ENCODE measurements at places on chromosomes 6 and 20.

DNA sequence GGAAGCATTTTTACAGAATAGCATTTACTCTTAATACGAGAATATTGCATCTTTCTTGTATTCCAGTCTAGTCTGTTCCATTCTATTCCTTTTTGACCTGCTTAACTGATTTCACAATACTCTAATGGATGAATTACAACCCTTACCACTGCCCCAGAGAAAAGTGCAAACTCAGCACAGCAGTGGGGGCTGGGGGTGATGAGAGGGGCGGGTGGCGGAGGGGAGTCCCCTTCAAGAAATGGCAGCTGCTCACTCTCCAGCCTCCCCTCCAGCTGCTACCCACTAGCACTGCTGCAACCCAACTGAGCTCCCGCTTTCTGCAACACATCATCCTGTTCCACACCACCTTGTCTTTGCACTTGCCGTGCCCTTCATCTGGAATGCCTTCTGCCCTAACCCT lies 30.1 kb downstream of the PIM1 start:
- DNase-seq, result no peak

GRCh38 chr6:13328875-13329183 lies 492 bp upstream of the TBC1D7 start:
- no peak for DNase-seq

- DNase-seq, result no peak
Measured at GRCh38 chr6:3579652-3580175, 122.9 kb upstream of the SLC22A23 start.

DNA sequence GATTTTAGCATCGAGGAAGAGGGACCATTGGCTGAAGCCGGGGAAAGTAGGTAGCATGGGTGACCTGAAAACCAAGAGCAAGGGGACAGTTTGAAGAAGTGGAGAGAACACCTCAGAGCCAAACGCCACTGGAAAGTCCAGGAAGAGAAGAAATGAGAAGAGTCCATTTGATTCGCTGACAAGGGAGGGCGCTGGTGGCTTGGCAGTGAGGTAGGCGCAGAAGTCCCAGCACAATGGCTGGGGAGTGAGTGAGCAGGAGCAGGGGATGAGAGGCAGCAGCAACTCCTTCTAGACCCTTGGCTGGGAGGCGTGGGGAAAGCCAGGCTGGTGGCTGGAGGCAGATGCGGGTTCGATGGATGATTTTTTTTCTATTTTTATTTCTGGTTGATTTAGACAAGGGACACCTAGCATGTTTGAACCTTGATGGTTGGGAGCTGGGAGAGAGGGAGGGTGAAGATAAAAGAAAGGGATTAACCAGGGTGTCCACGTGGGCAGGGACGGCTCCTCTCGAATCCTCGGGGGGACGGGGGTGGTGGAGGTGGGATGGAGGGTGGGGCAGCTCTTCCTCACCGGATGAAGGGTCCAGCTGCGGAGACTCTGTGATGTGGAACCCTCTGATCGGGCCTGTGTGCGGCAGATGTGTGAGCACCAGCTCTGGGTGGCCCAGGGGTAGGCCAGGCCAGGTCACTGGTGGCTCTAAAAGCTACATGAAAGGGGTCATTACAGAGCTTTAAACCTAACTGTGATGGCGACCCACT lies 164.2 kb downstream of the NFATC2 start:
- DNase-seq, result no peak

GRCh38 chr6:25085756-25086155 lies 150.0 kb upstream of the RIPOR2 start:
- DNase-seq, result no peak

- no peak for DNase-seq
Measured at GRCh38 chr6:33790379-33790778, 1.4 kb upstream of the LEMD2 start.

DNA sequence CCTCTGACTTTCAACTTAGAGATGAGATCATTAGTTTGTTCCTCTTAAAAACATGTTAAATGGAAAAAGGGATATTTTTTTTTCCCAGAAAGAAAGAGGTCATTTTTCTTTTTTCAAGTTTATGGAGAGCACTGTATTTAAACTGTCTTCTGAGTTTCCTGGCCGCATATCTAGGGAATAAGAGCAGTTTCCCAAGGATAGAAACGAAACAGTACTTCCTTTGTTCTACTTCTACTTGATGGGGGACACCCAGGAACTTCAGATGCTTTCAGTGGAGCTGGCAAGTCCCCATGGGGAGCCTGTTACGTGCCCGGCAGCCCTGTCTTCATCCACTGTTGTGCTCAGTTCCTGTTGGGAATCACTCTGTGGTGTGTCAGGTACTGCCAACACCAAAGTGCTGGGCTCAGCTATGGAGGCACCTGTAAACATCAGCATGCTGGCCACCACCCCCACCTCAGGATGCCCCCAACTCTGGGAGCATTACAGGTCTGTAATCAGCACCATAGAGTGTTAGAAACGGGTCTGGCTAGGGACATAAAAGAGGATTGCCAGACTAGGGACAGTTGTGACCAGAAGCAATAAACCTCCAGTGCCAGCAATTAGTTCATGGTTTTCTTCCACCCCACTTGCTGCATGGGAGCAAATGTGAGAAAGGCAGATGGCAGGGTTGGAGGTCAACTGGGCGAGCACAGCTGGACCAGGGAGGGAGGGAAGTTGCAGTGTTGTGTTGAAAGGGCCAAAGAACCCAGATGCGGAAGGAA lies 221.7 kb upstream of the ECI2 start:
- DNase-seq, result no peak

- DNase-seq, result no peak
Measured at GRCh38 chr6:100235631-100236030, 229.1 kb downstream of the SIM1 start.

DNA sequence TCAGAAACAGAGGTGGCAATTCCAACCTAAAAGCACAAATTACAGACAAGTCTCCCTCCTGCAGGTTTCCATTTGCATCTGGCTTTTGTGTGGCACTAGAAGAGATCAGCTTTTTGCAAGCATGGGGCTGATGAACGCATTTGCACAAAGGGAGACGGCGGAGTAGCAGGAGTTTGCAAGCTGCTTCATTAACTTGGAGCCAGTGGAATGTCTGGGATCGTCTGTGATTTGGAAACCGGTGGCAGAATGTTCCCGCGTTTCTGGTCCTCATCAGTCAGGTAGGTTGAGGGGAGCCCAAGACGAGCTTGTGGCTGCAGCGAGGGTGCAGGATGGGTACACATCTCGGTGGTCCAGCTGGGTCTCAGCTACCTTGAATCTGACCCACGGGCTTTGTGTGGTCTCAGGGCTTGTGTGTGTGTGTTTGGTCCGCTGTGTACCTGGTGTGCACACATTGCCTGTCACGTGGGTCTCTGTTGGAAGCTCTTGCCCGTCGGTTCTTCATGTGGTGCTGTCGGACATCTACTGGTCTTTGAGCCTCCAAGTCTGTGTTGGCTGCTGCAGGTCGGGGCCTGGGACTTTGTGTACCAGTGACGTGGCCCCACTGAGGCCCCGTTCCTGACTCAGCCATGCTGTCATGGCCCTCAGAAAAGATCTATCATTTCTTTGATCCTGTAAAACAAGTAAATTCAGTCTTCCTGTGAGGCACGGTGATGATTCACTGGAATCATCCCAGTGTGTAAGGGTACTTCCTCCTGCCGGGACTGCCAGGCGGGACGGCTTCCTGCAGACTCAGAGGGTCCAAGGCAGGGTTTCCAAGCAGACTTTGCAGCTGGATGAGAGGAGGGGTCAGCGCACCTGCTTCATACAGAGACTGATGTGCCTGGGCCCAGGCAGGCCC lies 12.4 kb upstream of the MYT1 start:
- DNase-seq, result no peak

- no peak for DNase-seq
Measured at GRCh38 chr6:34657307-34657978, 39.1 kb downstream of the ILRUN start.

DNA sequence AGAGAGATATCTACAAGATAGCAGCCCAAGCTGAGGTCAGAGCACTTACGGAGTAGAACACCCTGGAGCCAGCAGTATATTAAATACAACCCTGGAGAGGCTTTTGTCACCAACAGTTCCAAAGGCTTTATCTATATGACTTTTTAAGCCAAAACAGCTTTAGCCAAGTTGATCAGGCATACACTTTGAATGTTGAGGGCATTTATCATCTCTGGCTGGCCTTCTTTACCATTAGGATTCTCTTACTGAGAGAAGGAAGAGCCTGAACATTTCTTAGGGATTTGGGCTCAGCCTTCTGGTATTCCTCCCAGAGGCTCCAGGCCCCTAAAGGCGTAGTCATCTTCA lies 161.3 kb upstream of the RIMS1 start:
- no peak for DNase-seq

DNA sequence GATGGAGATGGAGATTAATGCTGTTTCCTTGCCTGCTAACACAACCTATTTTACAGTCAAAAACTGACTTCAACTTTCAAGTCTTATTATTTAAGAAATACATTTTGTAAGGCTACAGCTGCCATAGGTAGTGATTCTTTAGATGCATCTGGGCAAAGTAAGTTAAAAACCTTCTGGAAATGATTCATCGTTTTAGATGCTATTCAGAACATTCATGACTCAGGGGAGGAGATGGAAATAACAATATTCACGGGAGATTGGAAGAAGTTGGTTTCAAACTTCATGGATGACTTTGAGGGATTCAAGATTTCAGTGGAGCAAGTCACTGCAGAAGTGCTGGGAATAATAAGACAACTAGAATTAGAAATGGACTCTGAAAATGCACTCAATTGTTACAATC lies 174.9 kb upstream of the GGTLC1 start:
- no peak for DNase-seq

GRCh38 chr6:161010418-161010817 lies 18.8 kb downstream of the MAP3K4 start:
- DNase-seq, result no peak

- no peak for DNase-seq
Measured at GRCh38 chr6:34074064-34074742, 71.7 kb downstream of the GRM4 start.

DNA sequence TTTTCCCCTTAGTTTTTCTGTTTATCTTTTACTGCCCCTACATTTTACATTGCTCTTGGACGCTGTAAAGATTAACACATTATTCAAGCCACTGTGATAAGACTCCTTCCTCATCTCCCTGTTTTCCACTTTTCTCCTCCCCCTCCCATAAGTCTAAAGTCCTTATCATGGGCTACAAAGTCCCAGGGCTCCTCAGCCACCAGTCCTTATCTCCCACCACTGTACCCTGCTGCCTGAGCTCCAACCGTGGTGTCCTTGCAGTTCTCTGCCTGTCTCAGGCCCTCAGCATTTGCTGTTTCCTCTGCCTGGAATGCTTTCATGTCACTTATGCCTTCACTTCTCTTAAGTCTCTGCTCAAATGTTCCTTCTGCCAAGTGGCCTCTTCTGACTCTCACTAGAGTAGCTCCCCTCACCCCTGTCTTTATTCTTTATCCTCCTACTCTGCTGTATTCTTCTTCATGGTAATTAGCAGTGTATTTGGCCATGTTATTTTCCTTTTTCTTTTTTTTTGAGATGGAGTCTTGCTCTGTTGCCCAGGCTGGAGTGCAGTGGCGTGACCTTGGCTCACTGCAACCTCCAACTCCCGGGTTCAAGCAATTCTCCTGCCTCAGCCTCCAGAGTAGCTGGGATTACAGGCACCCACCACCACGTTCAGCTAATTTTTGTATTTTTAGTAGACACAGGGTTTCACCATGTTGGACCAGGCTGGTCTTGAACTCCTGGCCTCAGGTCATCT lies 10.8 kb upstream of the LATS1 start:
- DNase-seq, result no peak

DNA sequence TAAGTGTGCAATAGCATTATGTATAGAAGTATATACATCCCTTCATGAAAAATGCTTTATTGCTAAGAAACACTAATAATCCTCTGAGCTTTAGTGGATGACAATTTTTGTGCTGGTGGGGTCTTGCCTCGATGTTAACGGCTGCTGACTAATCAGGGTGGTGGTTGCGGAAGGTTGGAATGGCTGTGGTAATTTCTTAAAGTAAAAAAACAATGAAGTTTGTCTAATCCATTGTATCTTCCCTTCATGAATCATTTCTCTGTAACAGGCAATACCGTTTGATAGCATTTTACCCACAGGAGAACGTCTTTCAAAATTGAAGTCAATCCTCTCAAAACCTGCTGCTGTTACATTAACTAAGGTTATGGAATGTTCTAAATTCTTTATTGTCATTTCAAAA lies 816.5 kb upstream of the GJE1 start:
- DNase-seq, result no peak

DNA sequence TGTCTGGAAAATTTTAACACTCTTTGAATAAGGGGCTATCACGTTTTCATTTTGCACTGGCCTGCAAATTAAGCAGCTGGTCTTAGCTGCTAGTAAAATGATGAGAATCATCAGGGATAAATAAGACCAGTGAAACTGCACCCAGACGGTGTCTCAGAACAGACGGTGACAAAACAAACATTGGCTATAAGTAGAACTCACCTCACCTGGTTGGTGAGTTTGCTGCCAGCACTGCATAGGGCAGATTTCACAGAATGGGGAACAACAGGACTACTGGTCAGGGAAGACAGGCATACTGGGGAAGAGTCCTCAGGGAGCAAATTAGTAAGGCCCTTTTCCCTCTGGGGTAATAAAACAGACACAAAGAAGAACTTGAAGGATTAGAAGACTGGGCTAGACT lies 175.9 kb upstream of the CITED2 start:
- DNase-seq, result no peak

DNA sequence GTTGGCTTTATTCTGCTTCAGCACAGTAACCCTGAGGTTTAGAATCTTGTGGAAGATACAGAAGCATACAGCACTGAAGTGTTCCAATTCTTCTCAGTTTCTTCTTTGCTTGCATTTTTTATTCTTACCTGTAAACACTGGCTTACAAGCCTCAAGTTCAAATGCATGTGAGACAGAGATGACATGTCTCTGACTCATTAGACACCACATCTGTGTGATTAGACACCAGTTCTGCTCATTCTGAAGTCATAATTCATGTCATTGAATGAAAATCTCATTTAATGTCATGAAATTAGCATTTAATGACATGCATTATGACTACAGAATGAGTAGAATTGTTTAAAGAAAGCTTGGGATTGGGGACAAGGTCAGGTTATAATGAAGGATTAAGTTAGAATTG lies 5.8 kb downstream of the GZF1 start:
- no peak for DNase-seq

- no peak for DNase-seq
Measured at GRCh38 chr6:92538275-92538674, 881.1 kb downstream of the EPHA7 start.

DNA sequence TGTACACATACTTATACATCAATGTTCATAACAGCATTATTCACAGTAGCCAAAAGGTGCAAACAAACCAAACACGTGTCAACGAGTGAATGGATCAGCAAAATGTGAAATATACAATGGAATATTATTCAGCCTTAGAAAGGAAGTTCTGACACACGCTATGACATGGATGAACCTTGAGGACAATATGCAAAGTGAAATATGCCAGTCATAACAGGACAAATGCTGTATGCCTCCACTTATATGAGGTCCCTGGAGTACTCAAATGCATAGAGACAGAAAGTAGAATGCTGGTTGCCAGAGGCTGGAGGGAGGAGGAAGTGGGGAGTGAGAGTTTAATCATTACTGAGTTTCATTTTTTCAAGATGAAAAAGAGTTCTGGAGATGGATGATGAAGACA lies 37.8 kb upstream of the IGF2R start:
- no peak for DNase-seq

DNA sequence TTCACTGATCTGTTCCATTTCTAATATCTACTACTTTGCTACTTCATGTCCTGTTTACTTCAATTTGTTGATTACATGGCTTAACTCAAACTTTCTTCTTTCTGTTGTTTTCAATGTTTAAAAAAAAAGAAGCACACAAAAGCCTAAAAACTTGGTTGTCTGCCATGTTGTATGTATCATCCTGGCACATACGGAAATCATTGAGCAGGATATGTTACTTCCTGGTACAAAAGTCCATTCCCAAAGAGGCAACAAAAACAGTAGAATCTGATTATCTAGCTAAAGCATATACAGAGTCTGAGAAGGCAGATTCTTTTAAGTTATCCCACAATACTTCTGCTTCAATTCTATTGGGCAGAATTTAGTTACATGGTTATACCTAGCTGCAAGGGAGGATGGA lies 14.5 kb upstream of the COL12A1 start:
- DNase-seq, result no peak

Data from NCI-H187 (cell line).